ENCODE measurements at places on chromosomes 12 and 14.

DNA sequence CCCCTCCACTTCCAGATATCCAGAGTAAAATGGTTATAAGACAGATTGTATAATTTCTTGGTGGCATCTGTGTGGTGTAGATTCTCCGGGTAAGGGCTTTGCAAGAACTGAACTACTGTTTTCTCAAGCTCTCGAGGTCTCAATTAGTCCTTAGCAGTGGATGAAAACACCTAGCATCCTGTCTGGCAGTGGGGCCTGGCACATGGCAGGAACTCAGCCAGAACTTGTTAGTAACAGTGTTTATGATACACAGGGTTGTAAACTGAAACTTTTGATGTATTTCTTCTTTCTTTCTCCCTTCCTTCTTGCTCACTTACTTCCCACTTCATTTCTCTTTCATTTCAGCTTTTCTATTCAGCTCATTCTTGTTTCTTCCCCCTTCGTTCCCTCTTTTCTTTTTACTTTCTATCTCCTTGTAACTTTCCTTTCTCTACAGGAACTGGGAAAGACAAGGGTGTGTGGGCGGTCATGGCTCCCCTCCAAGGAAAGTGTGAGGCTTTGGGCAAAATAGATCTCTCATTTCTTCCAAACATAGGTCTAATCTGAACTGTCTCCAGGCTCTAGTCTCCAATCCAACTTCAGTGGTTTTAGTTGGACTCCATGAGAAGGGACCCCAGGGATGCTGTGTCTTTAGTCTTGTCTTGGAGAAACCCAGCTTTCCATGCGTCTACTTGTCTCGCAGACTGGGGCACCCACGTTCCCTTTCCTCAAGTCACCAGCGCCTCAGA is 159.7 kb downstream of the PAH start:
- DNase-seq, result no peak

DNA sequence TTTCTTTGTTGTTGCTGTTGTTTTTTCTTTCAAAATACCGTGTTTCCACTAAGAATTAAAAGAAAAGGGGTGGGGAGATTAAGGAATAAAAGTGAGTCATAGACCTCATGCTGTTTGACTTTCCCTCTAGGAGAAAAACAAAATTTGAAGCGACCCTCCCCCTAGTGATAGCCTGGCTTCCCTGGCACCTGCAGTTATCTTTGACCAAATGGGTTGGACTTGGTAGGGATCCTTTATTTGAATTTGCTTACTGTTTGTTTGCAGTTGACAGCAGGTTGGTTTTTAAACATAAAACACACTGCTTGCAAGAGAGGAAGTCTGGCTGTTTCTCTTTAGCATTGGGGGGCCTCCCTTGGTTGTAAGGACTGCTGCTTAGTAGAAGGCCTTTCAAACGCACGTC is 14.0 kb downstream of the OTX2 start:
- DNase-seq, result no peak

- DNase-seq, result no peak
Measured at GRCh38 chr12:71270057-71270456, 112.3 kb upstream of the TSPAN8 start.

DNA sequence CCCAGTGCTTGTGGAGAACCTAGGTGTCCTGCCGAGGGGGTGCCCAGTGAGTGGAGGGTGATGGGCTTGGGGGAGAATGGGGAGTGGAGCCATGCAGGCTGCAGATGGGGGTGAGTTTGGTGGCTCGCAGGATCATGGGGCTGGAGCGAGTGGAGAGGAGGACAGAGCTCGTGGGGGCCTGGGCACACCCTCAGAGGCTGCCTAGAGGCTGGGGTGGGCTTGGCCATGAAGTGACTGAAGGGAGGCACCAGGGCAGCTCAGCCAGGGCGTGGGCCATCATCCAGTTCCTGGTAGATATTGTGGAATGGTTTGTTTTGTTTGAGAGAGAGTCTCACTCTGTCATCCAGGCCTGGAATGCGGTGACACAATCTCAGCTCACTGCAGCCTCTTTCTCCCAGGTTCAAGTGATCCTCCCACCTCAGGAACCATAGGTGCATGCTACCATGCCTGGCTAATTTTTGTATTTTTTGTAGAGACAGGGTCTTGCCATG is 43.4 kb upstream of the AMN start:
- DNase-seq, result peak; percentile 14

DNA sequence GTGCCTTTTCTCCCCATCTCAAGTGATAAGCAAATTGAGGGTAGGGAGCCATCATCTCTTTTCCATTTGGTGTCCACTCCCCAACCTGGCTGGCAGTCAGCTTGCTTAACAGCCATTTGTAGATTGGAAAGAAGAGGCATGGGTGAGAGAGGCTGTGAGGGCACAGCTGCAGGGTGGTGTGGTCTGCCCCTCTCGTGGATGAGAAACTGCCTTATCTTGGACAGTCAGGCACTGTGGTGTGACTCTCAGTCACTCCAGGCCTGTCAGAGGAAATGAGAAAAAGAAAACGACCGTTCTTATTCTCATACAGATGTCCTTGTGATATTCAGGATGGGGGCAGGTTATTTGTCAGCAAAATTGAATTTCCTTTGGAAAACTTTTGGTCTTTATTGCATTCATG is 65.1 kb upstream of the SRSF5 start:
- no peak for DNase-seq

GRCh38 chr14:58555647-58556046 is 82.1 kb upstream of the DACT1 start:
- DNase-seq, result no peak

- DNase-seq, result no peak
Measured at GRCh38 chr14:102731871-102732800, 45.1 kb upstream of the TRAF3 start.

GRCh38 chr12:4164559-4165558 is 108.7 kb upstream of the CCND2 start:
- DNase-seq, result peak; percentile 87

DNA sequence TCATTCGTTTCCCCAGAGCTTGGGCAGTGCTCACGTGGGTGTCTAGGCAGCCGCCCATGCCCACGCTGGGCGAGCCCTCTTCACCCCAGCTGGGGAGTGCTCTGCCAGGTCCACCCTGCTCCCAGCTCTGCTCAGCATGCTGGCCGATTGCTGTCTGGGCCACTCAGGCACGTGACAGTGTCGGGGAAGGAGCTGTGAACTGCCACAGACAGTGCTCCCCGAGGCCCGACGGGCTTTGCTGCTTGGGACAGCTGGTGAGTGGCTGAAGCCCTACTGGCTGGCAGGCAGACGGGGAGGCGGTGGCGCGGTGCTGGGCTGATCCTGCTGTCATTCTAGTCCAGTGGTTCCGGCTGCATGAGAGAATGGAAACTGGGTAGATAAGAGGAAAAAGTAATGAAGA is 15.8 kb downstream of the NOC4L start:
- DNase-seq, result no peak

DNA sequence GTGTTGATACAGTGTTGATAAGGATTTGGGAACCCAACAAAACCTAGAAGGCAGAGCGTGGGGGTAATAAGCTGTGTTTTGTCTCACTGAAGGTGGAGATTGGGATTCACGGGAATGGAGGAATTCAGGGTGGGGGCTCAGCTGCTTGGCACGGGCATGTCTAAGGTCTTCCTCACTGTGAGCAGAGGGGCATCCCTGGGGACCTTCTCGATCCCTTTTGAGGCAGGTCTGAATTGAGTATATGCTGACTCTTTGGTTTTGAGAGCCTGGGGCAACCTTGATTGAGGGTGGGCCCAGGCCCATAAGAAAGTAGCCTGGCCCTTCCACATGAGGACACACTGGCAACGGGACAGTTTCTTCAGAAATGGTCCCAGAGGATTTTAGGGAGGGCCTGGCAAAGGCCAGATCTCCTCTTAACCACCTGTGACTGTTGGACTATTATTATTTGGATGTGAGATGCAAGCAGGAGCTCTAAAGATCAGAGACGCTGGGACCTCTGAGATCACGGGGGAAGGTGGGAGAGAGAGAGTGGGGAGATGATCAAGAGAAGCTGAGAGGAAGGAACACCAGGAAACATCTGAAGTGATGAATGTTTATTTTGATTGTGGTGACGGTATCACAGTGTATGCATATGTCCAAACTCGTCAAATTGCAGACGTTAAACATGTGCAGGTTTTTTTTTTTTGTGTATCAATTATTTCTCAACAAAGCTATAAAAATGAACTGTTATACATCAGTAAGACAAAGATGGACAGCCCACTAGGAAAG is 48.4 kb downstream of the SMIM41 start:
- DNase-seq, result no peak

DNA sequence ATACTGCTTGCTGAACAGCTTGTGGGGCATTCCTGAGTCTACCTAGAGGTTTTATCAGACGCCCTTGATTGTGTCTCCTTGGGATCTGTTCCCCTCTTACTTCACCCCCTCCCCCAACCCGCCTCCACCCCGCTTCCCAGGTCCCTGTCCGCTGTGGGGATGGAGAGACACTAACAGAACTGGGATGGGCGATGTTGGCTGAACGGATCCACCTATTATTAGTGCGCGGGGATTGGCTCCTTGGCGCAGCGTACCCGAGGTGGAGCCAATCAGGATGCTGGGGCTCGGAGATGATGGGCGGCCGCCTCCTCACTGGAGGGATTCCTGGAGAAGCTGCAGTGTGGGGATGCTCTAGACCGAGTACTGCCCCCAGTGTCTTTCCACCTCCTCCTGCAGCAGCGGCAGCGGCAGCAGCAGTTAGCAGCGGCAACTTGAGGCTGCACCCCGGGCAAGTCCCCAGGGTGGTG is at the start of gene SYT1:
Gene SYT1, plus strand, starts transcription at position 372 of the 467 bp plus-strand sequence.
- DNase-seq, result peak; percentile 87

- no peak for DNase-seq
Measured at GRCh38 chr12:9809338-9809737, 17.9 kb upstream of the KLRF1 start.

- peak; percentile 36 for DNase-seq
Measured at GRCh38 chr12:49502590-49502989, 36.2 kb upstream of the KCNH3 start.

GRCh38 chr12:102865821-102866615 is 51.0 kb downstream of the PAH start:
- DNase-seq, result no peak

GRCh38 chr14:33847066-33847465 is 103.8 kb downstream of the EGLN3 start:
- no peak for DNase-seq

DNA sequence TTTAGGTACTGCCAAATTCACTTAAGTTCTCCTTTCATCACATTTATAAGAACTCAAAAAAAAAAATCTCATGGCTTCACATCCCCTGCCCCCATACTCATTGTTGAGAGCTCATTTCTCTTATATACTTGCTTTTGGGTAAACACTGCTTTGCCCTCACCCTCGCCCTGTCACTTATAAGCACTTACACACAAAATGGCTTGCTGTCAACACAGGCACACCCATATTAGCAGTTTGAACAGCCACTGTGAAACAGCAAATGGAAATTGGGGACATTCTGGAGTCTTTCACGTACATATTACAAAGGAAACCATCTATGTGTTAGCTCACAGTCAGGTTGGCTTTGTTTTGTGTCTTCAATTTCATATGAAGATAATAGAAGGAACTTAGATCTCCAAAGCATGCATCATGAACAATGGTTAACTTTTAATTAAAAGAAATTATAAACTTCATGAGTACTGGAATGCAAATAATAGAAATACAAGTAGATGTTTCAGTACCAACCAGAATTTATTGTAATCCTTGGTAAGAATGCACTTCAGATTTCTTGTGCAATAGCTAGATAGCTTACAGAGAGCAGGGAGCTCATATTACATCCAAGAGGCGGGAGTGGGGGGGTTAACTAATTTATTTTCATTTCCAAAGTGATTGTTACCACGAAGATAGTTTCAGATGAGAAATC is 272.2 kb downstream of the ALG10B start:
- DNase-seq, result no peak
